Osteoblast (primary cell): ENCODE measurements at places on chromosomes 5 and 9. TPM values are rescaled to one million over a fixed set of nuclear protein-coding genes. Genes with fewer than 3 reads are reported as not detected.

DNA sequence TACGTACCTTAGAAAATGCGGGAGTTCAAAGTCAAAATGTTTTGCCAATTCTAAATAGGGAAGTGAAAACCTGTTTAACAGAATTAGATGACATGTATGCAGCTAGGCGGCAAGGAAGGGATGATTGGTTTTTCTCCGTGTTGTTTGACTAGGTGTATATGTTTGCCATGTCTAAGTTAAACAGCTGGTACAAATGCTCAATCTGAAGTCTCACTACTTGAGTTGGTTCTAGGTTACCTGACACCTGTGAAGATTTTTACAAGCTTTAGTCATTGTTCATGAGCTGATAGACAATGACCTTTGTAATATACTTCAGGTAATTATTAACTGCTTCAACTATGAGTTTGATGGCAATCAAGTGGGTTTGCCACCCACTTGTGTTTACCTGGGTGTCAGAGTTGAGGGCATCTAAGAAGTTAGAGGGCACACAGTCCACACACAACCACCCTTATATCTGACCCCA is 74.3 kb downstream of the SLC44A1 start:
- no peak for DNase-seq

- DNase-seq = peak; percentile 79
Measured at GRCh38 chr5:177194268-177194667, 60.7 kb downstream of the NSD1 start.

DNA sequence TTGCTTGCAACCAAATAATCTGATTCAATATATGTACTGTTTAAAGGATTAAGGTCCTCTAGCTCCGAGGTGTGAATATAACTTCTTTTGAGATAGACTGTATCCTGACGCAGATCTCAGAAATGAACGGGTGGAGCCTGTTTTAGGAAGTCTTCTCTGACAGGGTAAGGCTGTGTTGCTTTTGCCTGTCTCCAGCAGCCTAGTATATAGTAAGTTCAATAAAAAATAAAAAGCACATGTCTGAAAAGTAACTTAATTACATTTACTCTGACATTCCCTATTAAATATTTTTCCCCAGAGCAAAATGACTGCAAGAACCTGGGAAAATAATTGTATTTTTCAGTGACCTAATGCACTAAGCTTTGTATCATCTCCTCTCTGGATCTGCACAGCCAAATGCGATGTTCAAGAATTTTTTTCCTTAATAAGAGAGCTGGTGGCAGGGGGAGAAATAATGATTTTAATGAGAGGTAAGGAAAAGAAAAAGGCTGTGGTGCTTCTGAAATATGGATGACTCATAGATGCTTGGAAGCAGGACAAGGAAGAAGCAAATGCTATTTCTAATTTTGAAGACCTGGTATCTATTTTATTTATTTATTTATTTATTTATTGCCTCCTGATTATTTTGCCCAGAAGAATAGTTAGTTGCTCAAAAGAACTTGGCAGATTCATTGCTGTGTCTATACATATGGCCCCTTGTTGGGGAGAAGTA is 7.3 kb downstream of the PPP3R2 start:
- DNase-seq = no peak

GRCh38 chr5:75567710-75568109 is 43.5 kb upstream of the ANKDD1B start:
- no peak for DNase-seq

DNA sequence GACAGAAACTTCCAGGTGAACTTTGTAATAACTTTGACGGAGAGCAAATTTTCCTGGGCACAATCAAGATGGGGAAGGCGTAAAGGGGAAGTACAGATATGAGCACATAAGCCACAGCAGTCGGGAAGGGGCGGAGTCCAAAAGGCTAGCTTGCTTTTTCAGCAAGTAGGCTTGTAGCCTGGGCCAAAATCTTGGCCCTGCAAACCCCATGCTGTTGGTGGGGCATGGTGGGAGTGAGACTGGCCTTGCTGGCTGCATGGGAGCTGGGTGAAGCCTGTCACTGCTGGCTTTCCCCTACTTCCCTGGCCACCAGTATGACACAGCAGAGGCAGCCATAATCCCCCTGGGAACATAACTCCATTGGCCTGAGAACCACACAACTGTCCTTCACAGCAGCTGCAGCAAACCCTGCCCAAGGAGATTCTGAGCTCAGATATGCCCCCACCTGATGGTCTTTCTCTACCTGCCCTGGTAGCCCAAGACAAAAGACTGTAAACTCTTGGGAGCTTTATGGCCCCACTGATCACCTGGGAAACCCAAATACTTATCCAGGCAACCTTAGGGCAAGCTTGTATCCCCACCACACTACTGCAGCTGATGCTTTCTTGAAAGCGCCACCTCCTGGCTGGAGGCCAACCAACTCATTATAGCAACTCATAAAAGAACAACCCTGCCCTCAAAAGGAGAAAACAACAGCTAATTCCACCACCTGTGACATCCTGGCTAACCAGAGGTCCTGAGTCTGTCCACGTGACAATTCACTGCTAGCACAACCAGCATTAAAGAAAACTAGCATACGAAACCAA is 24.0 kb downstream of the DCTN4 start:
- no peak for DNase-seq

Gene SLC4A9
- total RNA-seq = not detected in 2 replicates
